Activated T-cell treated with anti-CD3 and anti-CD28 coated beads for 48 hours (primary cell): ENCODE measurements at places on chromosomes 4 and X.

GRCh38 chr4:69124941-69125340, 28.7 kb downstream of the UGT2B7 start:
- DNase-seq, result no peak

DNA sequence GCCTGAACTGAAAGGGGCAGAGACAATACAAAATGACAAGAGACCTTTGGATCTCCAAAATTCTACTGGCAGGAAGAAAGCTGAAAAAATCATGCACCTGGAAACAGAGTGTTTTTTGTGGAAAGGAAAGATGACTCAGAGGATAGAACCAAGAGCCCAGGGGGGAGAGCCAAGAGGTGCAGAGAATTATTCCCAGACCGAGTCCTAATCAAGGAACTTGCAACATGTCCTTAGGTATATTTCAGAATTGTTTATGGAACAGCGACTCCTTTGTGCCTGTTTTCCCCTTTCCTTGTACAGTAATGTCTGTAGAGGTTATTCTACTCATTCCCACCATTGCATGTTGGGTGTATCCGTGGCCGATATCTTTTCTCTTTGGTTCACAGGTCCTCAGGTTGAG, 71.7 kb downstream of the YIPF6 start:
- DNase-seq, result no peak

DNA sequence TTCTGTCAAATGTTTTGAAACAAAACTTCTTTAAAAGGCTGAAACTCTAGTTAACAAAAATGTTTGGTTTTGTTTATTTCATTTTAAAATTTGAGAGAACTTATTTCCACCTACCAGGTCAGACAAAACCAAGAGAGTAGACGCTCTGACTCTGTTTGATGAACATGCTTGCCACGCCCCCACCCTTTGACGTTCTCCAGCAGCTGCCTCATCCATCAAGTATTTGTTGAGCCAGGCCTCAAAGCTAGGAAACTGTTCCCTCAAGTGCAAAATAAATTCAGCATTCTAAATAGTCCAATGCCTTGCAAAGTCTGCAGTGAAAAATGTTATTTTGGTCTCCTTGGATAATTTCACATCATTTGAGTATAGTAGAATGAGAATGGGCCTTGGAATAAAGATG, 121.6 kb downstream of the GUCY2F start:
- no peak for DNase-seq

DNA sequence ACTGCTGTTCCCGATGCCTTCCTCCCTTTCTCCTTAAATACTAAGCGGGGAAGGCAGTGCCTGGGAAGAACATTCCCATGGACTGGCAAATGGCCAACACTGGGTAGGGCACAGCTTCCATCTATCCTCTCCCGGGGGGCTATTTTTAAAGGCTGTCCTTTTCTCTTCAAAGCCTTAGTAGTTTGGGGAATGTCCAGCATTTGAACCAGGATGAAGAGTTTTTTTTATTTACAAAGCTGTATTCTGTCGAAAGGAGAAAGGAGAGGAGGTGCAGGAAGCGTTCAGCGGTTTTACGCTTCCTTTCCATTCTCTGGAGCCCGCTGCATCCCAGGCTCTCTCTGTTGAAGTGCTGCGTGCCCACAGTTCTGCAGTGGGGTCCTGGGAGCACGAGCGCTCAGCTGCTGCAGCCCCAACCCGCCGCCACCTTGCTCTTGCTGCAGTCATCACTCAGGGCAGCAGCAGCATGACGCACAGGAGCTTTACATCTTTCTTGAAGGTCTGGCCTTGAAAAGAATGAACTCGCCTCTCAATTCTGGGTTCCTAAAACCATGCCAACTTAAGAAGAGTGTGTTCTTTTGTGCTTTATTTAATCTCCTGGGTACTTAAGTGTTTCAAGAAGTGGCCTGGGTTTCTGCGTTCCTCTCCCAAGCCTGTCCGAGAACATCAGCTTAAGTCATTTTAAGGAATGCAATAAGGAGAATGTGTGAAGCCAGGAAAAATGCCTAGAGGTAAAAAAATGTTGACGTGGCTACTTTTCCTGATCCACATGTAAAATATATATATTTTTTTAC, 427.2 kb downstream of the MAPK10 start:
- DNase-seq, result no peak

DNA sequence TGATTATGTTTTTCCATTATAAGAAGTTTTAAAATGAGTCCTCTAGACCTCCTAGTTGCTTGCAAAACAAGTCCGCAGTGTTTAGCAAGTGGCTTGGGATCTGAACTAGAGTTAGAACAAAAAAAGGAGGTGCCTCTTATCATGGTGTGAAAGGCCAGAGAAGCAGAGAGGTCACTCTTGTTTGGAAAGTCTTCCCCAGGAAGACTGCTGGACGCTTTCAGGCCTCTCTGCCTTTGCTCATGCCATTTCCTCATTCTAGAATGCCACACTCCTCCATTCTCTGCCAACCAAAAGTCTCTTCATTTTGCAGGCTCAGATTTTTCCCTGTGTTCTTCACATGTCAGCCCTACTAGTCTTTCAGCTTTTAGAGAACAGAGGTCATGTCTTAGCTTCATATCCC, 14.9 kb downstream of the PARM1 start:
- no peak for DNase-seq

DNA sequence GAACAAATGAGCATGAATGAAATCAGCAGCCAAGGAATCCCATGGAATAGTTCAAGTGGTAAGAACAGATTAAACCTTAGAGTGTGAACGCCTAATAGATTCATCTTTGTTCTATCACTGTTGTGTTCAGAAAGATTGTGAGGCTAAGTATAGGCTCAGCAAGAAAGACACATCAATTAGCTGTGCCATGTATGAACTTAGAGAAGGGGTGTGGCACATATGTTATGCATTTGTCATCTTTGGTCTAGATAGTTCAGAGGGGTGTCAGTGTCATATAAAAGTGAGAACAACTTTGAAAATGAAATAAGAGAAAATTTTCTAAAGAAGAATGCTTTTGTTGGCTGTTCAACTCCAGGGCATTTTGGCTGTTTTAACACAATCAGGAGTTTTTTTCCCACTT, 9.4 kb downstream of the DAPP1 start:
- DNase-seq, result no peak

DNA sequence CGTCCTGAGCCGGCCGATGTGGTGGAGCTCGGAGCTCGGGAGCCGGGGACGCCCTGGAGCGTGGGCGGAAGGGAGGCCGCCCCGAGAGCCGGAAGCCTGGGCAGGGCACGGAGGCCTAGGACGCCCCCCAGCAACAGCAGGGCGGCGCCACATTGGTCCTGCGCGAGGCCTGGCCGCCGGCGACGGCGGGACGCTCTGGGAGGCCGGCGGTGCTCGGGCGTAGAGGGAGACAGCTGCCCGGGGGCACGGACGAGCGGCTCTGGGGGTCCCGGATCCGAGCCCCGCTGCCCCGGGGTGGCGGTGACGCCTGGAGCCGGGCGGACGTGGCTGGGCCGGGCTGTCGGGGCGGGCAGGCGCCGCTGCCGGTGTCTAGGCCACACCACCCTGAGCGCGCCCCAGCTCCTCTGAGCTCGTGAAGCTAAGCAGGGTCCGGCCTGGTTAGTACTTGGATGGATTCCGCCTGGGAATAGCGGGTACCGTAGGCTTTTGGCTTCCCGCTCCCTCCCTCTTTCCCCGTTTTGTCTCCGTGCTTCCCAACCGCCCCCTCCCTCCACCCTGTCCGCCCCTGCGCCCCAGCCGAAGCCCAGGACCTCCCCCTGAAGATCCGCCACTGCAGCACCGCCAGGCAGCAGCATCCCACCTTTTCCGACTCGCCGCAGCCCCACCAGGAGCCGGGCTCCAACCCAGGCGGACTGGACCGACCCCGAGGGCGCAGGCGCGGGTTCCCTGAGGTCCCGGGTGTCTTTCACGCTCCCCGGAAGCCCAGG, 12.1 kb downstream of the FRG2 start:
- no peak for DNase-seq

DNA sequence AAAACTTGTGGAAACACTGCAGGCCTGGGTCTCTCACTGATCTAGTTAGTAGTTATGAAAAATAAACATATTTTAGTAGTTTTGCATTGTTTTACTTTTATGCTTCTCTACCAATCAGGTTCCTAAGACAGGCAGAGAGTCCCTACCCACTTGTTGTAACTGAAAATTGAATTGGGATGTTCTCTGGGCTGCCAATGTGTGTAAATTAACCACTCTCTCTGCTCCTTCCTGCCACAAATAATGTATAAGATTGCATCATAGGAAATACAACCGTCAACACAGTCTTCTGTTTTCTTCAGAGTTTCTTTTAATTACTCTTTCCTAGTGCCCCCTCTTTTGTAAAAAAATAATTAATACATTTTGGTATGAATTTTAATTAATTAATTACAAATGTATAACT, 677.3 kb downstream of the FSTL5 start:
- DNase-seq, result no peak

DNA sequence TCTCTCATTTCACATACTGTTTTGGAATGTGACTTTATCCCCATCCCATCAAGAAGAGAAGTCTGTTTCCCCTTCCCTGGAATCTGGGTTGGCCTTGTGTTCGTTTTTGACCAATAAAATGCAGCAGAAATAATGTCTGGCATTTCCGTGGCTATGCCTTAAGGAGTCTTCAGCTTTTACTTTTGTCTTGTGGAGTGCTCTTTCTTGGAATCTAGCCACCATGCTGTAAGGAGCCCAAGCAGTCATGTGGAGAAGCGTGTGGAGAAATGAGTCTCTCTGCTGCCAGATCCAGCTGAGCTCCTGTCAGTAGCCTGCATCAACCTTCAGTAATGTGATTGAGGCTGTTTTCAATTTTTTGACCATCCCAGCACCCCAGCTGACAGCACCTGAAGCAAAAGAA, 84.4 kb upstream of the ARMCX2 start:
- no peak for DNase-seq

DNA sequence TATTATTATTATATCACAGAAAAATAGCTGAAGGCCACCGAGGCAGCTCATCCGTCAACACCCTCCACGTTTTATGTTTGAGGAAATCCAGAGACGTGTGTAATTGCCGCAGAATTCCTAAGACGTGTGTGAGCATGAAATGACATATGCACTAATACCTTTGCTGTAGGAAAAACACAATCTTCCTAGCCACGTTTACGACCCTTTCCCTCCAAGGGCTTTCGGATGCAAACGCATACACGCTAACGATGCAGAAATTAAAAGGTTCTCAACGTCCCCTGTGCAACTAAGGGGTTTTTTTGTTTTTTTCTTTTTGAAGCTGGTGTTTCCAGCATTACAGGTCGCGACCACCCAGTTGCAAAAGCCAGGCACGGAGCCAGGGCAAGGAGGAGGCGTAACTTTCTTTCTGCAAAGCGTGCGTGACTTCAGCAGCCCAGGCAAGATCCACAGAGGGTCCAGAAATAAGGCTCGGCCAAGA, 33.8 kb downstream of the CRLF2 start:
- DNase-seq, result no peak

- DNase-seq, result no peak
Measured at GRCh38 chr4:98491899-98492559, 166.4 kb downstream of the TSPAN5 start.

DNA sequence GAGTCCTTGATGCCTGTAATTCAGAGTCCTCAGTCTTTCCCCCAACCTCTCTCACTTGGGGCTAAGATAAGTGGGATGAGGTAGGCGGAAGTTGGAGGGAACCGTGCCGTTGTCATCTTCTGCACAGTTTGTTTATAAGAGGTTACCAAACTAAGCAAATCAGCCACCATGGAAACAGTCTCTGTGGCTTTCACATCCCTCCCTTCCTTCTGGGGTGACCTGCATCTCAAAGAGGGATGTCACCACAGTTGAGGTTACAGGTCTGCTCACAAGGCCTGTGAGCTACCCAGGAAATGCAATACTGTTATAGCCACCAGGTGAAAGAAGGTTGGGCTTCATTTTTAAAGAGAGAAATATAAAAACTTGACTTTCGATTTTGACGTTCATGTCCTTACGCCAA, 26.3 kb downstream of the RTL5 start:
- no peak for DNase-seq

DNA sequence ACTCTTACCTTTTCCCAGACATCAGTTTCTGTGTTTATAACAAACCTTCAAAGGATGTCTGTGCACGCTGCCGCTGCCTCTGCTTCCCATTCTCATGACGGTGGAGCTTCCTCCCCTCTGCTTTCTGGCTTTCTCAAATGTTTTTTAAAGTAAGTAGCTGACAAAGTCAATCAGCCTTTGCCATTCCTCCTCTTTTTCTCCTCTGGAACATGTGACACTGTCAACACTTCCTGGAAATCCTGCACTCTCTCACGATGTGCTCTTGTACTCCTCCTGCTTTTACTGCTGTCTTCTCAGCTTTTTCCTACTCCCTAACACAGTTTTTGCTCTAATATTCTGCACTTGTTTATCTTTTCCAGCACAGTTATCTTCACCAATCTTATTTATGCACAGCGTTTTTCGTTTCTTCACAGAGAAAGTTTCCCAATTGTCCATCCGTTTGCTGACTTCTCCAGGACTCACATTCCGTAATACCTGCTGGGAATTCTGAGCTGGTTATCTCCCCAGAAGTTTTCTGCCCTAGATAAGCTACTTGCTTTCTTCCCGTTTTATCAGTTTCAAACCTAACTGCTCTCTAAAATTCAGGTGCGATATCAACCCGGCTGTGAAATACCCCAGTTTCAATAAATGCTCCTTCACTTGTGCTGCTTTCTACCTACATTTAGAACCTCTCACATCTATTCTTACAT, 465.6 kb upstream of the AGA start:
- no peak for DNase-seq

DNA sequence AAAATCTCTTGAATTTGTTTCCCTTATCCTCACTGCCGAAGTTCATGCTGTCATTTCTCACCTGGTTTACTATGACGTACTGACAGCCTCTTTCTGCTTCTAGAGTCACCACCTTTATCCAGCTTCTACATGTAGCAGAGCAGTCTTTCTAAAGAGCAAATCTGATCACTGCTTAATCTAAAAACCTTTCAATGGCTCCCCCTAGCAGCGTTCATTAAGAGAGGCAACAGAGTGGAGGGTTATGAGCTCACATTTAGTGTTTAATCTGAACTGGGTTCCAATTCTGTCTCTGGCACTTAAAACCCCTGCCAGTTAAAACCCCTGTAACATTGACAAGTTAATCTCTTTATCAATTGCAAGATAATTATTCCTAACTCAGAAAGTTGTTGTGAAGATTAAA, 4.4 kb downstream of the RBPJ start:
- DNase-seq, result no peak

DNA sequence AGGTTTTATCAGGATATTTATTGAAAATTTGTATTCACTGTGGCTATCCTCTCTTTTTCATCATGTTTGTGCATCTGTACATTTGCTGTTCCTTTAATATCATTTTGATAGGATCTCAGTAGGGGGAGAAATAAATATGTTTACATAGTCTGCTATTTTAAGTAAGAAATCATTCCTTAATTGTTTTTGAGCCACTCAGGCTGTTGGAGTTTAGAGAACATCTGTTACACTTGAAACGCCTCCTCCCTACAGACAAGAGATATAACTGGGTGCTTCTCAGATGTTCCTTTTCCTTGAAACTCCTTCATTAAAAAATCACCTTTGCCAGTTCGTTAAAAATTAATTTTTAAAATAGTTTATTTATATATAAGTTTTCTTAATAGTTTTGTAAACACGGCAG, 59.4 kb downstream of the QRFPR start:
- no peak for DNase-seq

DNA sequence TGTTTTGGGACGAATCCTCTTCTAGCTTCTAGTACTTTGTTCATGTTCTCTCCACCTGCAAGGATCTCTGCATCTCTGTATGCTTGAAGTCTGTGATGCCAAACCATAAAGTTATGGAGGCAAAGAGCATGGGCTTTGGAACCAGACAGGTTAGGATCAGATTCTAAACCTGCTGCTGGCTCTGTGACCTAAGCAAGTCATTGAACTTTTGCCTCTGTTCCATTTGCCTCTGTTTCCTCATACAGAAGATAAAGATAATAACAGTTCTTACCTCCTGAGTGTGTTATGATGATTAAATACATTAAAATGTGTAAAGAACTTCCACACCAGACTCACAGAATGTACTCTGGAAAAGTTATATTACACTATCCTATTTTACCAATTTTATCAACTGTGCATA, 41.5 kb upstream of the RELL1 start:
- DNase-seq, result no peak
